NCI-H1092 treated with DMSO at 0.1 percent for 48 hours (cell line): ENCODE measurements at places on chromosomes 4 and X.

DNA sequence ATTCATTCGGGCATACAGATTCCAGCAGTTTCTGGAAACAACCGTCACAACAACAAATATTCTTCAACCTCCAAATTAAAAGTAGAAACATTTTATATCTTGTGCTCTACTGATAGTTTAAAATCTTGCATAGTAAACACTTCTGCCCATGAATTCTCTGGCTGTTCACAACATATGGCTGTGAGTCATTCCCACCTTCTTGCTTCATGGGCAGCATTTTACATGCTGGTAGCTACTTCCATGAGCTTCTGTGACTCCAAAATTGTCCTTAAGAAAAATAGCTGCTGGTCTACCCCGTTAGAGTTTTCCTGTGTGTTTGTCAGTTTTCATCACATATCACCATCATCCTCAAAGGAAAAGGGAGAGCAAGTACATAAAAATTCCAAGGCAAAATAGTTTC is 22.7 kb downstream of the PNPLA4 start:
- DNase-seq: no peak

- DNase-seq: no peak
Observed at GRCh38 chr4:2652415-2653160, 103.5 kb downstream of the TNIP2 start.

DNA sequence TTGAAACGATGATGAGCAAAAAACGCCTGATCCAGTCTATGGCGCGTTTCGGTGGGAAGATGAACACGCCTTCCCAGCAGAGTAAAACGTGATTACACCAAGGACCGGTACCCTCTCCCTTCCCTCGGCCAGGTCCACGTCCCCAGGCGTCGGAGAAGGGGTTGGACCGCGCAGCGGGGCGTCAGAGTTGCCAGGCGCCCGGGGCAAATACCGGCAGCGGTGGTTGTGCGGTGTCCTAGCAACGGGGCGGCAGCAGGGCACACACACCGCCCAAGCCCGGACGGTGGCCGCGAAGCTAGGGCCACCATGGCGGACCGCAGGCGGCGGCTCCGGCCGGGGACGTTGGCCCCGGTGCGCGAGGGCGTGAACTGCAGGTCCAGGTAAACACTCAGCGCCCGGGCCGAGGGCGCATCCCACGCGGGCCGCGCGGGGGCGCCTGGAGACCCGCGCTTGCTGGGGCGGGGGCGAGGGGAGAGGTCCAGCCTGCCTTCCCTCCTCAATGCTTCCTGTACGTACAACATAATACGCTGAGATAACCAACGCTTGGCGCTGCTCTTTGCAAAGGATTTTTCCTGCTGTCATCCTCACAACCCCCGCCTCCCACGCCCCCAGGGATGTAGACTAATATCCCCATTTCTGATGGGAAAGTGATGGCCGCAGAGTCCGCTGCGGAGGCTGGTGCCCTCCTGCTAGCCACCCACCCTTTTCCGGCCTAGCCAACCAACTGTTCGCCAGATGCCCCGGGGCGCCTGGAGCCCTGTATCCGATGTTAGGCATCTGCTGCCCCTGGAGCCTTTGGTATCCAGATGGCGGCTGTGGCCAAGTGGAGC is at the start of gene FAM47E:
Gene FAM47E, plus strand, starts transcription at position 281 of the 830 bp plus-strand sequence. Its CDS starts 26 bp downstream, at position 307.
- DNase-seq: peak; percentile 81

- DNase-seq: peak; percentile 13
Observed at GRCh38 chr4:15238720-15239119, 189.1 kb upstream of the C1QTNF7 start.

GRCh38 chrX:97168646-97169045 is 284.9 kb downstream of the RPA4 start:
- no peak for DNase-seq

- no peak for DNase-seq
Observed at GRCh38 chr4:139337612-139338011, 35.3 kb upstream of the NDUFC1 start.

DNA sequence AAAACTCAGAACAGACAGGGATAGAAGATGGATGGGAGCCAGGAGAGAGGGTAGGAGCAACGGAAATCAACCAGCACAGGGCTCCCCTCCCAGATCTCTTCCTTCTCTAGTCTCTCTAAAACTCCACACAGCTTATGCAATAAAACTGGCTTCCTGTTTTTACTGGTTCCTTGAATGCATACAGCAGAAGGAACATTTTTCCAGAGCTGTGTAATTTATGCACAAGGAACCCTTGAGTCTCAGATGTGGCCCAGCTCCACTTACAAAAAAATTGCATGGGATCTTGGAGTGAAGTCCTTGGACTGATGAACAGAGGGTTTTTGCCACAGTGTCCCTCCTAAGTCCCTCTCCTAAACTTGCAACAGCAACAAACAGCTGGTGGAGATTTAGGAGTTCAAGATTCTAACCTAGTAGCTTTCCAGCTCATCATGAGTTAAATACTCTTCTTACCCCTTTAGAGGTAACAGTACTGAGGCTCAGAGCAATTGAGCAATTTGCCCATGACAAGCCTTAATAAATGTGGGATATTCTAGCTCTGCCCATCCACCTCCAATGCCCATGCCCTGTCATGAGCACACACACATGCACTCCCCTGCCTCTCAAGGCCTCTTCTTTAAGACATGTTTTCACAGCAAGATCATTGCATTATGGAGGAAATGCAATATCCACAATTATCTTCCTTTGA is 18.4 kb upstream of the CC2D2A start:
- no peak for DNase-seq

DNA sequence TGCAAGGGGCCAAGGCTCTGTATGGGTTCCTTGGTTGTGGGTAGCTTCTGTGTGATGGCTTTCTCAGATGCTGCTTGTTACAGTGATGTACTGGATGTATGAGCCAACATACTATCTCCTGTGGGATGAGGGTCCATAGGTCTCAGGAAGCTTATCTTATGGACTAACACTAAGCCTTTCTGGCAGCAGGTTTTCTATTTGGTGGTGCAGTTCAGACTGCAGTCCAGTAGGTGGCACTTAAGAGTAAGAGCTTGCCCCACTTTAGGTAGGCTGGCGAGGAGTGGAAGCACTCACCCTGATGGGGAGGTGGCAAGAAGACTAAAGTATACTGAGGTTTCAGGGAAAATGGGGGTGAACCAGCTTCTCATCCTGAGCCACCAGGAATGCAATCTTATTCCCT is 306.7 kb upstream of the MAOA start:
- peak; percentile 18 for DNase-seq

DNA sequence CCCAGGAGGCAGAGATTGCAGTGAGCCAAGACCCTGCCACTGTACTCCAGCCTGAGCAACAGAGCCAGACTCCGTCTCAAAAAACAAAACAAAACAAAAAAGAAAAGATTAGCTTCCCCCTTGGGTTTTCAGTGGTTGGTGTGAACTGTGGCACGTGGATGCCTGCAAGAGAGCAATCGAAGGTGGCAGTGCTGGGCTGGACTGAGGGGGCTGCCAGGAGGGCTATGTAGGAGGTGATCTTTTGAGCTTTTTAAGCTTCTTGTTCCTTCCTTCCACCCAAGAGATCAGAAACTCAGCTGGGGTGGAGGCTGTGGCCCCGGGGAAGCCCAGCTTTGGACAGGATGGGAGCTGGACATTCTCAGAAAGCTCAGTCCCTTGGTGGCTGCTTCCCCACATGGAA is 49.6 kb downstream of the PRPS1 start:
- DNase-seq: no peak

- DNase-seq: no peak
Observed at GRCh38 chrX:17047224-17047623, 100.8 kb downstream of the REPS2 start.

GRCh38 chrX:141832247-141832646 is 5.9 kb upstream of the MAGEC3 start:
- no peak for DNase-seq

- DNase-seq: no peak
Observed at GRCh38 chr4:54050214-54050904, 14.0 kb downstream of the CHIC2 start.

GRCh38 chr4:88162626-88163025 is 4.2 kb upstream of the ABCG2 start:
- no peak for DNase-seq

DNA sequence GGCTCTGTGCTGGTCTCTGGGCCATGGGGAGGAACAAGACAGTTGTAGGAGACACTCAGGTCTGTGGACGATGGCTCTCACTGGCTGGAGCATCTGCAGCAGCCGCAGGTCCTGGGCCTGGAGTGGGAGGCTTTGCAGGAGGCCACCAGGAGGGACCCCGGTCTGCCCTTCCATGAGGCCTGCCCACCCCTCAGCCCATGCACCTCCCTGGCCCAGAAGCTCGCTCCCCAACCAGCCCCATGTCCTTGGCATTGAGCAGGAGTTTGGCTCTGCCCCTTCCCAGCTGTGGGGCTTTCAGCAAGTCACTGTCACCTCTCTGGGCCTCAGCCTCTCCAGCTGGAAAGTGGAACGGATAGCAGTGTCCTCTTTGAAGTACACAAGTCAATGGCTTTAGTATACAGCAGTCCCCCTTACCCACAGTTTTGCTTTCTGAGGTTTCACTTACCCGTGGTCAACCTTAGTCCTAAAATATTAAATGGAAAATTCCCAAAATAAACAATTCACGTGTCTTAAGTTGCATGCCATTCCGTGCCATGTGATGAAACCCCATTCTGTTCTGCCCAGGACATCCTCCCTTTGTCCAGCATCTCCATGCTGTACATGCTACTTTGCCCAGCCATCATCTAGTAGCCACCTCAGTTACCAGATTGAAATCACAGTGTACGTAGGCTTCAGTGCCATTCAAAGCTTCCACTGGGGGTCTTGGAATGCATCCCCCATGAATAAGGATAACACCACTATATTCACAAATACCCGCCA is 104.0 kb downstream of the CPZ start:
- DNase-seq: no peak

- no peak for DNase-seq
Observed at GRCh38 chrX:13803116-13803515, 13.8 kb downstream of the GPM6B start.

DNA sequence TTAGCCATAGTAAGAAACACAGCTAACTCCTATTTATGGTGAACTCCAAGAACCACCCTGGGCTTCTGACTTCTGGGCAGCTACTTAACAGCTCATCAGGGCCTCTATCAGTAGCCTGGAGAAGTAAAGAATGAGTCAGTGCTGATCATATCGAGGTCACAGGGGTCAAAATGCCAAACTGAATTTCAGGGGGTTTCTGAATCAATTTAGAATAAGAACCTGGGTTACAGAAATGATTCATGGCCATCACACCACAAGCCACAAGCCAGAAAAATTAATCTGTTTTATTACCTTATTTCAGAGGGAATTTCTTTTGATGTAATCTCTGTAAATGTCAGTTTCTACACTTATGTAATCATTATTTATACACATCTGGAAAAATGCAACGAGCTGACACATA is 64.4 kb downstream of the CHST7 start:
- no peak for DNase-seq

GRCh38 chrX:50183891-50184290 is 16.9 kb downstream of the AKAP4 start:
- no peak for DNase-seq

- DNase-seq: no peak
Observed at GRCh38 chr4:38526412-38526811, 137.6 kb upstream of the KLF3 start.

GRCh38 chrX:39504850-39505259 is 592.9 kb downstream of the BCOR start:
- no peak for DNase-seq

DNA sequence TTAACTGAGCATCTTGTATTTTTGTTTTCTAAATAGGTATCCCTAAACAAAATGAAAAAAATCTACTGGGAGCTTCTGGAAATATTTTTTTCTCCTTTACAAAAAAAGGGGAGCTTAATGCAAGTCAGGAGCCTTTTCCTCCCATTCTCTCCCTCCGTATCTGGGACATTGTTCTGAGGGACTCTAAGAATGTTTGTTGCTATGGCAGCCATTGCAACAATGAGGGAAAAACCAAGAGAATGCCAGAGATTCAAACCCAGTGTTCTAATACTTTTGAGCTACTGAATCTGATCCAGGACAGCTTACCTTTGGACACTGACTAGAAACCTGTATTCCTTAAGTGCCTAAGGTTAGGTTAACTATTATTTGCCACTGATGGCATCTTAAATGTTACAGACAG is 485.7 kb upstream of the HS3ST1 start:
- no peak for DNase-seq

- DNase-seq: no peak
Observed at GRCh38 chr4:7590189-7590588, 155.5 kb upstream of the PSAPL1 start.

- DNase-seq: peak; percentile 56
Observed at GRCh38 chr4:112910109-112910736, 139.2 kb upstream of the ANK2 start.

DNA sequence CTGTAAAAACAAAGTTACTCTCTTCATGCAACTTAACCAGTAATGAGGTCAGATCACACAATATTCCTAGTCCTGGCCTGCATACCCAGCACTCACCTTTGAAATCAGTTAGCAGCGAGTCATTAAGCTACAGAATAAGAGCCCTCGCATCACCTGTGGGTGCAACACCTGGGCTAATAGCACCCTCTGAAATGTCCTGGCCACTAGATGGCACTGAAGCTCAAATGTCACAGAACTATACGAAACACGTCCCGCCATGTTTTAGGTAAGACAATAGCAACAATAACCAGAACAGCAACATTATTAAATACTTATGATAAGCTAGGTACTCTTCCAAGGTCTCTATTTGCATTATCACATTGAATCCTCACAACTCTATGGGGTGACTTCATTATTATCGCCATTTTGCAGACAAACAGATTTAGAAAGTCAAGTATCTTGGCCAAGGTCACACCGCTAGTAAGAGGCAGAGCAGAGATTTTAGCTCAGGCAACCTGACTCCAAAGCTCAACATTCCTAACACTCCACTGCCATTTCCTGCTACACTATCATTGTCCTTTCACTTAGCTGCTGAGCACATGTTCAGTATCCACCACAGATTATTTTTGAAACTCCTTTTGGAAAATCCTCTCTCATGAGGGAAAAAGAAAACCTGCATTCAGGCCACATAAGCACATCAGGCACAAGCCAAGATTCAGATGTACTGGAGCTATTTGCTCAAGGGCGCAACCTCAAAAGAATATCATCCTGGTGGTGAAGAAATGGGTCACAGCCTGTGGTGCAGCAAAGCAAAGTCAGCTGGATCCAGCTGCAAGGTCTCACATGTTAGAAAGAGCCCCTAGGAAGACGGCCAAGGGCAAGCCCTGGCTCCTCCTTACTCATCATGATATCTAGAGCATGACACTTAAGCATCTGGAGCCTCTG is 59.5 kb upstream of the KDR start:
- DNase-seq: peak; percentile 44

GRCh38 chr4:3200423-3201090 is 48.4 kb upstream of the MSANTD1 start:
- no peak for DNase-seq

DNA sequence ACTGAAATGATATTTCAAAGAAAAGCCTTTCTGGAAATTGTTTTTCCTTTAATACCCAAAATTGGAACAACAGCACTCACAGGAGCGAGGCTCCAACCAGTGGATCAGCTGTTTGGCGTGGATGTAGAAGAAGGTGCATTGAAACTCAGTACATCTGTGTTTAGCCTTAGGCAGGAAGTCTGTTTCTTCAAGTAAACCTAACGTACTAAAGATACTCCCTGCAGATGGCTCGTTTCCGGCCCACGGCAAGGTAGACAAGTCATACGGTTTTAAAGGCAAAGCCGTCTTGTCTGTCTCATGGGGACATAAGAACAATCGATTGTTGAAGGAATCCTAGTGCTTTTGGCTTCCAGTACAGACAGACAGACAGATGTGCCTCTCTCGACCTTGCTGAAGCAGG is 50.0 kb upstream of the CLCN4 start:
- DNase-seq: no peak
